ENCODE measurements at places on chromosomes 1 and 21. TPM values are rescaled to one million over a fixed set of nuclear protein-coding genes. Genes with fewer than 3 reads are reported as not detected.

Gene HSF2BP
- 1.2 TPM for total RNA-seq

Gene CD1D
- total RNA-seq = 12.5 TPM

Gene ACKR1
- 2.9 TPM for total RNA-seq

Gene MFSD2A
- total RNA-seq = 2.8 TPM

Gene SPRR2G
- total RNA-seq = not detected

Gene VSIG8
- not detected for total RNA-seq

Gene LSS
- 129 TPM for total RNA-seq

Gene SVBP
- 15.7 TPM for total RNA-seq

Gene ADGRB2
- 6.9 TPM for total RNA-seq

Gene RAB3B
- total RNA-seq = 0.77 TPM

Gene C4BPA
- total RNA-seq = not detected

Gene TSTD1
- 37.9 TPM for total RNA-seq

Gene HES5
- total RNA-seq = not detected

Gene NPHS2
- total RNA-seq = not detected

Gene NDC1
- 6.8 TPM for total RNA-seq

Gene SUSD4
- total RNA-seq = 0.47 TPM

Gene TRPM2
- not detected for total RNA-seq

Gene BARHL2
- total RNA-seq = not detected

Gene C1orf210
- total RNA-seq = not detected

Gene CAPN9
- not detected for total RNA-seq

Gene EIF2D
- 64.7 TPM for total RNA-seq

Gene FCRL2
- not detected for total RNA-seq

Gene PLA2G2E
- total RNA-seq = not detected

Gene RORC
- not detected for total RNA-seq

Gene ARHGEF16
- total RNA-seq = 0.23 TPM

Gene ETS2
- total RNA-seq = 58.7 TPM

Gene IFNAR1
- 16.8 TPM for total RNA-seq
